SK-N-SH treated with all-trans-retinoic acid at 6 μM for 48 hours (cell line): ENCODE measurements at places on chromosomes 4 and X.

DNA sequence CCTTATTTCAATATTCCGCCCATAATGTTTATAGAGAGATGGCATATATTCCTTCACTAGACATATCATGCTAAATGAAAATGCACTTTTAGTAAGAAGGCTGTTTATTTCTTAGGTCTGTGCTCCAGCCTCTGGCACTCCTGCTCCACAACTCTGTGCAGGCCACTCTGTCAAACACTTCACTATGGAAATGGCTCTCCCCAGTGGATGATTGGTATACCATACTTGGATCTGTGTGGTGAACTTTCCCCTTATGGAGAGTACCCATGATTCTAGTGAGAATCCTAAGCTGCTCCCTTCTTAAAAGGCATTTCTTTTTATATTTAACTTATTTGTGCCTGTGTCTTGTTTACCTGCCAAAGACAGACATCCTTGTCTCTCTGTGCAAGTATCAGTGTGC is 480.1 kb upstream of the GALNT7 start:
- no peak for ATAC-seq

GRCh38 chr4:85784348-85784747 is 309.4 kb downstream of the ARHGAP24 start:
- no peak for ATAC-seq

GRCh38 chr4:94574616-94575015 is 122.9 kb downstream of the PDLIM5 start:
- no peak for ATAC-seq

- ATAC-seq: no peak
Observed at GRCh38 chr4:175561696-175562095, 250.4 kb downstream of the GPM6A start.

- ATAC-seq: no peak
Observed at GRCh38 chr4:94403751-94404150, 48.0 kb upstream of the PDLIM5 start.

DNA sequence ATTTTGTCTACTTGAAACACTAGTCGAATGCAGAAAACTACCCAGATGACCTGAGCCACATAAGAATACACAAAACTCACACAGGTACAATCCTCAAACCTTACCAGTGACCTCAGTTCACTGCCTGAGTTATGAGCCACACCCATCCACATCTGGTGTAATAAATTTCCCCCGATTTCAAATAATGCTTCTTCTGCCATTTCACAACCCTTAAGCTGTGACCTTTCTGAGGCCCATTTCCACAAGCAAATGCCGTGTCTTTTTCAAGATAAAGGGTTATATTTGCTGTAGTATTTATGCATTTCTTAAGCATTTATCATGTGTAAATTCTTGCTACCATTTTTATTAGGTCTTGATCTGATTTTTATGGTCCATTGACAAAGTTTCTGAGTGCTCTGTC is 1.8 kb upstream of the ARHGEF38 start:
- ATAC-seq: no peak

DNA sequence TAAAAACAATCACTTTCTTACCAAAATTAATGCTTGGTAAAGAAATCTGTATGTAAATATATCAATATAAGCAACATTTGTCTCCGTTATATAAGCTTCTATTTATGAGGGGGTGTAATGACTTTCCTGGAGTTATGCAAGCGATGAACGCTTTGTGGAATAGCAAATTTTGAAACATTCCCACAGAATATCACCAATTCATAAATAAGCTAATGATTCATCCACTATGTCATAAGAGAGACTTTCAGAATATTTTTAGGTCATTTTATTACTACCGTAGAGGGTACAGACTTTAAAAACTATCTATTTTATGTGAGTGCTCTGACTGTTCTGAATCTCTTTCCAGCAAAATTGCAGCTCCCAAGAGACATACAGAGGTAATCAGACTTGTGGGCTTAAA is 179.5 kb upstream of the FTHL17 start:
- no peak for ATAC-seq

GRCh38 chr4:112403101-112403945 is 106.2 kb downstream of the ALPK1 start:
- ATAC-seq: no peak

GRCh38 chrX:37378404-37378803 is 29.2 kb downstream of the PRRG1 start:
- no peak for ATAC-seq

DNA sequence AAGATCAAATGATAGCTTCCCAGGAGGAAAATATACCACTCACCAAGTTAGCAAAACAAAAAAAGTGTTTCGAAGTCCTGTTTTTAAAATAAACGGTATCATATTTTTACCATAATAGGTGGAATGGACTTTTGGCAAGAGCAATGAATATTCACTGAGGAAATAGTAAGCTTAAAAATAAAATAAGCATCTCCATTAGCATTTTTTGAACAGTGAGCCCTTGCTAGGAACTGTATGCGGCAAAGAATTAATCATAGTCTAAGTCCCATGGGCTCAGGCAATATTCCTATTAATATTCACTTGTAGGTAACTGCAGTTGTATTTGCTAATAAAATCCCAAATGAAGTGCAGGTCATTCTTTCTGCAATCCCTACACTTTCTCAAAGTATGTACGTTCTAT is 191.7 kb upstream of the GABRA2 start:
- ATAC-seq: no peak

DNA sequence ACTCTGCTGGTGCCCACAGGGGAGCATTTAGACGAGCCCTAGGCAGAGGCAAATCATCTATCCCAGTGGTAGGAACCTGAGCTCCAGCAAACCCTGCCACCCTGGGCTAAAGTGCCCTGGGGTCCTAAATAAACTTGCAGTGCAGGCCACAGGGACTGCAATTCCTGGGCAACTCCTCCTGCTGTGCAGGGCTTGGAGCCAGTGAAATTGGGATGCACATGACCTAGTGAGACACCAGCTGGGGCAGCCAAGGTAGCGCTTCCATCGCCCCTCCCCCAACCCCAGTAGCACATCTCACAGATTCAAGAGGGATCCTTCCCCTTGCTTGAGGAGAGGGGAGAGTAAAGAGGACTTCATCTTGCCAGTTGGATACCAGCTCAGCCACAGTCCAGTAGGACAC is 44.1 kb downstream of the CHRNA9 start:
- ATAC-seq: no peak

DNA sequence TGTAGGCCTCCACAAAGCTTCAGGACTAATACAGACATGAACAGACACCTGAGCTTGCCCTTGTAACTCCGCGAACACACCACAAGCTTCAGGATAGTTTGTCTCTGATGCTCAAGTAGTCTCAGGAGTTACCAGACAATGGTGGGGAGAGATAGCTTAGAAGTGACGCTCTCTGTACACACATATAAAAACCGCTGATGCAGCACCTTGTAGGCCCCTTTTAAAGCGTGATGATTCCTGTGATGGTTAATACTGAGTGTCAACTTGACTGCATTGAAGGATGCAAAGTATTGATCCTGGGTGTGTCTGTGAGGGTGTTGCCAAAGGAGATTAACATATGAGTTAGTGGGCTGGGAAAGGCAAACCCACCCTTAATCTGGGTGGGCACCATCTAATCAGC is 78.7 kb downstream of the MAGED4 start:
- no peak for ATAC-seq

DNA sequence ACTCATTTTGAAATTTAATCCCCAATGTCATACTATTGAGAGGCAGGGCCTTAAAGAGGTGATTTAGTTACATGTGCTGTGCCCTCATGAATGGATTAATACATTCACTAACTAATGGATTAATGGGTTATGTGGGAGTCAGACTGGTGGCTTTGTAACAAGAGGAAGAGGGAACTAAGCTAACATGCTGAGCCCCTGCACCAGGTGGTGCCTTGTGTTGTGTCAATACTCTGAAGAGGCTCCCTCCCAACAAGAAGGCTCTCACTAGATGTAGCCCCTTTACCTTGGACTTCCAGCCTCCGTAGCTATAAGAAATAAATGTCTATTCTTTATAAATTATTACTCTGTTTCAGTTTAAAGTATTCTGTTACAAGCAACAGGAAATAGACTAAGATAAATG is 411.9 kb upstream of the EMCN start:
- ATAC-seq: no peak

DNA sequence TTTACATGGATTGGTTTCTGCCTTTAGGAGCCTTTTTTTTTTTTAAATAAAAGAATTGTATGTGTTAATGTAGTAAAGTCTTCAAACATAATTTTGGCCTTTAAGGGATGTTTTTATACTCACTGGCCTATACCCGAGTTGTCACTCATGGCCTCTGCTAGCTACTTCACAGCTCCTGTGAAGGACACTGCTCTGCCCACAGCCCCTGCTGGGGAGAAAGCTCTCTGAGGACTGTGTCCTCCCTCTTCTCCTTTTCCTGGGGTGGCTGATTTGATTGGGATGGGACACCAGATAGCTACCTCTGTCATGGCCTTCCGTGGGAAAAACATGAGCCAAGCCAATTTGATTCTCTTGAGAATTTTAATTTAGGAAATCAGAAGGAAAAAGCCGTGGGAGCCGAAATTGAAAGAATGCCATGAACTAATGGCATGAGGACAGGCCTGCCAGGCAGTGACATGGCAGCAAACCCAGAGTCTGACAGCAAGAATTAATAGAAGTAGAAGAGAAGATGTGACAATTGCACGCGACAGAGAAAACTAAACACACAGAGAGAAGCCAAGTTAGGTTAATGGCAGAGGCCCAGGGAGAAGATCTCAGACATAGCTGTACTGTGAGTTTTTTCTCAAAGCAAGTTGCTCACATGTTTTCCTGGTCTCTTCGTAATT is 81.4 kb downstream of the ARHGAP10 start:
- ATAC-seq: peak; percentile 67

- no peak for ATAC-seq
Observed at GRCh38 chr4:186307916-186308315, 41.9 kb downstream of the F11 start.

DNA sequence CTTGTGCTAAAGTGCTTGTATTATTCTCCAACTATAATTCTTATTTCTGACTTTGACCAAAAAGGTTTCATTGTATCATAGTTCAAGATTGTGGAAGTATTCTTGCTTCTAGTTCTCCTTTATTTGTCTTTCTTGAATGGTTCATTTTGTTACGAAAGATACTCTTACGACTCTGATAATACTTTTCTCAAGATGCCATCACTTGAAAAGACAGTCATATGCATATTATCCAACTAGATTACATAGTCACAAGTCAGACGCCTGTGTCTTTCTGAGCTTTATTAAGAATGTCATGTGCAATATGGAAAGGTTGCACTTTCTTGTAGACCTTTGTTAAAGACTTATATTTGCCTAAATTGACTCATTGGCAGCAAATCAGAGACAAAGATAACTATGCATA is 71.4 kb upstream of the HPGD start:
- ATAC-seq: no peak

DNA sequence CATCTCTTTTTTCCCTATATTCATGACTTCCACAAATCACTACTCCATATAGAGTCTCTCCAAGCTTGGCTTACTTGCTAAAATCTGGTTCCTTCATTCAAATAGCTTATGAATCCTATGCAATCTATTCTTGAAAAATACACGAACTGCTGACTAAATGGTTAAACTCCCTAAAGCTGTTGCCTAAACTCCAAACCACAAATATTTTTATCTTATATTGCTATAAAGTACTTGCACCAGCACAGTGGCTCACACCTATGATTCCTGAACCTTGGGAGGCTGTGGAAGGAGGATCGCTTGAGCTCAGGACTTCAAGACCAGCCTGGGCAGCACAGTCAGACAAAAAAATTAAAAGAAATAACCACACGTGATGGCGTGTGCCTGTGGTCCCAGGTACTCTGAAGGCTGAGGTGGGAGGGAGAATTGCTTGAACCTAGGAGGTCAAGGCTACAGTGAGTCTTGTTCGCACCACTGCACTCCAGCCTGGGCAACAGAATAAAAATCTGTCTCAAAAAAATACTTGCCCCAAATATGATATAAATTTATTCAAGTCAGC is 2.2 kb downstream of the FBXO8 start:
- ATAC-seq: no peak

DNA sequence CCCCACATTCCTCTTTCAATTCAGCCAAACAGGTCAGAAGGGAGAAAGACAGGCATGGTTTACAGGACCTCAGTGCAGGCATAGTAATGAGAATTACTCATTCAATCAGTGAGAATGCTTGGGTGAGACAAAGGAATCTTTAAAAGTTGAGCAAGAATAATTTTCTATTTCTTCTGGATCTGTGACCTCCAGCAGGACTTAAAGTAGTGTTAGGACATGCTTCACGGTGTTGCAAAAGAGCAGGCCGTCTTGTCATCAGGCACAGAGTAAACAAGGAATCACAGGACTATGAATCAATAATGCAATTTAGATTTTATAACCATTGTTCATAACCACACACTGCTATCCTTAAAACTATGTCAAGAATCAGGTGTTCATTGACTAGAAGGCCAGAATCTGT is 130.6 kb upstream of the GLRA2 start:
- ATAC-seq: no peak

DNA sequence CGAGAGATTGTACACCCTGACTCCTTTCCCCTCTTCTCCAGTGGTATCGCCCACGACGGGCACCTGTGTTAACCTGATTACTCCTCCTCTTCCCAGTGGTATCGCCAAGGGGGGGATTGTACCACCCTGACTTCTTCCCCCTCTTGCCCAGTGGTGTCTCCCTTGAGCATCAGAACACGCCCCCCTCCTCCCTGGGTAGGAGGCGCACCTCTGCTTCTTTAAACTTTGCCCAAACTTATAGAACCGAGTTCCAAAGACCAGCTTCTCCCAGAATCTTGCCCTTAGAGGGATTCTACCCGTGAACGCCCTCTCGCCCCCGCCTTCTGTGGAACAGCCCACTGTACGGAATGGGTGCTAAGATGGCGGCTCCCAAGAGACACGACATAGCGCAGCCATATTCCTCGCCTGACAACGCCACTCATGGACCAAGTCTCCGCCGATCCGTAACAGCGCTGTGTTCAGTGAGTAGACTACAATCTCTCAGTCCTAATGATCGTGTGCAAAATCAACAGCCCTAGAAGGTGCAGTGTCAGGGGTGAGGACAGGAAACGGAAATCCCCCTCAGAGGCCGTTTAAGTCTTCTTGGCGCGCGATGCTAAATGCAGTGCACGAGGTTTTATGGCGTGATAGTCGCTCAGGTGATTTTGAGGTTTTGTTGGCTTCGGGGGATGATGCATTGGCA is 4.2 kb upstream of the ZNF157 start:
- peak; percentile 74 for ATAC-seq

- ATAC-seq: no peak
Observed at GRCh38 chr4:112855058-112855457, 194.4 kb upstream of the ANK2 start.

GRCh38 chr4:176443117-176443516 is 123.4 kb downstream of the SPCS3 start:
- peak; percentile 86 for ATAC-seq

DNA sequence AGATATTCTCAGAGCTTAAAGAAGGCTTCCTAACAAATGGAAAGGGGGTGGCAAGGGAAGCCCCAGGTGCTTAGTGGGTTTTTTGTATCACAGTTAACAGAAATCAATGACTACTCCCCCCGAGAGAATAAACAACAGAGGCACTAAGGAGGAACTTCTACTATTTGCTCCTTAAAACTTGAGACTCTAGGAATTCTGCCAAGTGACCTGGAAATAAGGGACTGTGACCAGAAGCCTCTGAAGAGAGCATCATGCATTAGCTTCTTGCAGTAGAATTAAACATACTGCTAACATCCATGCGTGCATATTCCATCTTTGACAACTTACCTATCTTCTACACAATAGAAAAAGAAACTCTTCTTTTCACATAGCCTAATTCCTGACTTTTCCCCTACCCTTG is 86.8 kb downstream of the CAMK2D start:
- ATAC-seq: no peak

GRCh38 chr4:185039508-185040273 is 21.4 kb downstream of the HELT start:
- ATAC-seq: peak; percentile 94
